Activated CD4-positive, alpha-beta T cell treated with anti-CD3 and anti-CD28 coated beads for 4 hours (primary cell): ENCODE measurements at places on chromosomes 16 and 17.

DNA sequence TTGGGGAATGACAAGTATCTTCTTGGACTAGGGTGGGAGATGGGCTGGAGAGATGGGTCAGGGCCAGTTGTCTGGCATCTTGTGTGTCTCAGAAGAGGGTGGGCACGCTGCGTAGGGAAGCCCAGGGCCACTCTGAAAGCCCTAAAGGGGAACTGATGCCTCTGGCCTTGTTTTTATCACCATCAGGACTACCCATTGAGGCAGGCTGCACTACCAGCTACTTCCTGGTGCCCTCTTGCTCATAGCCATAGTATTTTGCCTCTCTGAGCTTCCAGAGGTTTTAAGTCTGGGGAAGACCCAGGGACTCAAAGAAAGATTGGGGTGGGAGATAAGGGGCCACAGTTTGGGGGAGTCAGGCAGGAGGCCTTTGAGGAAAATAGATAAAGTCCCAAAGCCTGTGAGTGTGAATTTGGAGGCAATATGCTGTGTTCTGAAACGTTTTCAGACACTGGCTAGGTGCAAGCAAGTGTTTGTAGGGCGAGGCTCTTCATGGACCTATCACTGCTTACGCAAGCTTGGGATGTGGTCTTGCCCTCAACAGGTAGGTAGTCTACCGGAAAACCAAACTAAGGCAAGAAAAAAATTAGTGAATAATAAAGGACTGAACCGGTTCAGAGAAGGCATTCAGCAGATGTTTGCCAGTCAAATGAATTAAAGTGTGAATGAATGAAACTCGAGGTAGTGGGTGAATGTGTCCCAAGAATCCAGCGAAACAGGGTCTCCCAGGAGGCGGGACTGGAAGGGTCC, 688 bp upstream of the ITGB3 start:
- DNase-seq = no peak

GRCh38 chr17:79304884-79305283, 230.3 kb downstream of the ENGASE start:
- DNase-seq = no peak

DNA sequence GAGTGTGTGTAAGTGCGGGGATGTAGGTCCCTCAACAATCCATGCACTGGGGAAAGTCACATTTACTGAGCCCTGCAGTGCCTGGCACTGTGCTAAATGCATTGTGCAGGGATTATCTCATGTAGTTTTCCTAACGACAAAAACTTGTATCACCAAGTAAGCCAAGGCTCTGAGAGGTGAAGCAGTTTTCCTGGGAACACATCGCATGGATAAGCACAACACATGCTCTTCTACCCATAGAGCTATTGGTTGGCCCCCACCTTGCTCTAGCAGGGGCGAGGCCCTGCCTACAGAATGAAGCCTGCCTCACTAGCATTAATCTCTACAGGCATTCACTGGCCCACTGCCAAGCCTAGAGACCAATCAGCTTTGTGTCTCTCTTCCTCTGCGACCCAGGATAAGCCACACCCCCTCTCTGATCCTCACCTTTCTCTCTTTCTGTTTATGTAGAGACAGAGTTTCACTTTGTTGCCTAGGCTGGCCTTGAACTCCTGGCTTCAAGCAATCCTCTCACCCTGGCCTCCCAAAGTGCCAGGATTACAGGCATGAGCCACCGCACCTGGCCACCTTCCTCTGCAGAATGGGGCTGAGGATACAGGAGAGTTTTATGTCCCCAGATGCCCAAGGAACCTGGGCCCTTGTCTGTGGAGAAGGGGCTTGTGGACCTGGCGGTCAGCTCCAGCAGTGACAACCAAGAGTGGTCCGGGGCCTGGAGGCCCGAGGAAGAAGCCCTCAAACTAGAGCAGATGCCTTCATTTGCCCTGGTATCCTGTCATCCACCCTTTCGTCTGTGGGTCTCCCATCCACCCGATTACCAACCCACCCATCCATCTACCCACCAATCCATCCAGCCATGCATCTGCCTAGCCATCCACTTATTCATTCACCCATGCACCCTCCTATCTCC, 12.8 kb downstream of the CDH16 start:
- DNase-seq = peak; percentile 18

- no peak for DNase-seq
Observed at GRCh38 chr17:41486809-41487530, 2.7 kb downstream of the KRT36 start.

DNA sequence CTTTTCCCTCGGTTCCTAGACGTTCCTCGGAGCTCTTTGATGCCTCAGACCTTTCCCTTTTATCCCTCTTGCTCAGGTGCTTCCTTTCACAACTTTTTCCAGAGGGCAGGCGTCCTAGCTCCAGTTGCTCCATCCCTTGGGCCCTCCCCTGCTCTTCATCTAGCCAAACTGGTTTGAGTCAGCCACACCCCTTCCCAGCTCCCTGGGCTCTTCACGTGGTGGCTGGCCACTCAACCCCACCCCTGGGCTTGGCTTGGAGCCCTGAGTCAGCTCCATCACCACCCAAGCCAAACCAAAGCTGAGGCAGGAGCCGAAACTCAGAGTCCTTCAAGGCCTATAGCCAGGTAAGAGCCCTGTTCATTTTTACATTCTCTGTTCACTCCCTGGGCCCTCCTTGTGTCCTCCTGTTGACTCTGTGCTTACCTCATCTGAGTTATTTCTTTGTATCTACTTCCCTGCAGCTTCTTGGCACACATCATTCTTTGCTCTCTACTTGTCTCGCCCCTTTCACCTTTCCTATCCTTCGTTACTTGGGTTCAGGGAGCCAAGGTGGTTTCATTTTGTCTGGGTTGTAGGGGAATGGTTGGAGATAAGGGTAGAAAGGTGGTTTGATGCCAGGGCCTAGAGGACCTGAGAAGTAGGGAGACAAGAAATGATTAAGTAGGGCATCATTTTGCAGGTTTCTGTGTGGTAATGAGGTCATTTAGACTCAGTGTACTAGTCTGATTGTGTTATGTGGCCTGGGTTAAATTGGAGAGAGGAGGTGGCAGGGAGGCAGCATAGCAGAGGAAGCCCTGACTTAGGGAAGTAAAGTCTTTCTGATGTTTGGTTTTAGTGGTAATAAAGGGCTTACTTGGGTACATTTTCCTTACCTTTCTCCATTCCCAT, 7.6 kb upstream of the PHKG2 start:
- no peak for DNase-seq

GRCh38 chr16:15054357-15055140, 1.3 kb downstream of the NTAN1 start:
- DNase-seq = no peak

DNA sequence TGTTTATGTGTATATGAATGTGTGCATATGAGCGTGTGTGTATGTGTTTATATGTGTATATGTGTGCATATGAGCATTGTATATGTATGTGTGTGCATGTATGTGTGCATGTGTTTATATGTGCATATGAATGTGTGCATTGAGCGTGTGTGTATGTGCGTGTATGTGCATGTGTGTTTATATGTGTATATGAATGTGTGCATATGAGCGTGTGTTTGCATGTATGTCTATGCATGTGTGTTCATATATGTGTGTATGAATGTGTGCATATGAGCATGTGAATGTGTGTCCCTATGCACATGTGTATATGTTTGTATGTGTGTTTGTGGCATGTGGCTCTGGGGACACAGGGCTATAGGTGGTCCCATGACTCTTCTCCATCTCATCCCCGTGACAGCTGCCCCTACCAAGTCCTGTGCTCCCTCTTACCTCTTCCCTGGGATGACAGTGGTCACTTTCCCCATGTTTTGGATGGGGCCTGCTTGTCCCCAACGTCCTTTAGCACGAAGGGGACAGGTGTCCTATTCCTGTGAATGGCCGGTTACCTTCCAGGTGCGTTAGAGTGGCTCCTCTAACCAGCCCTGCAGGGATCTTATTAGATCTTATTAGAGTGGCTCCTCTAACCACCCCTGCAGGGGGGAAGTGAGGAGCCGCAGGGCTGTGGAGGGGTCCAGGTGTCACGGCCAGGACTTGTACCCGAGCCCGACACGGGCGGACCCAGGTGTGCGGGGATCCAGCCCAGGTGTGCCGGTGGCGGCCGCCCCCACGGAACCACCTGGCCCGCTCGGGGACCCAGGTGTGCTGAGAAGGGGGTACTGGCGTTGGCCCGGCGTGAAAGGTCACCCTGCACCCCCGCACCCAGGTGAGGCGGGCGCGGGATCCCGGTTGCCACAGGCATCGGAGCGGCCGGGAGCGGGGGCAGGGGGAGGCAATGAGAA, 105.6 kb downstream of the SEC14L1 start:
- no peak for DNase-seq

GRCh38 chr17:4898927-4899326, 409 bp upstream of the C17orf107 start:
- DNase-seq = peak; percentile 21

- no peak for DNase-seq
Observed at GRCh38 chr17:76820561-76820960, 47.6 kb upstream of the MGAT5B start.

DNA sequence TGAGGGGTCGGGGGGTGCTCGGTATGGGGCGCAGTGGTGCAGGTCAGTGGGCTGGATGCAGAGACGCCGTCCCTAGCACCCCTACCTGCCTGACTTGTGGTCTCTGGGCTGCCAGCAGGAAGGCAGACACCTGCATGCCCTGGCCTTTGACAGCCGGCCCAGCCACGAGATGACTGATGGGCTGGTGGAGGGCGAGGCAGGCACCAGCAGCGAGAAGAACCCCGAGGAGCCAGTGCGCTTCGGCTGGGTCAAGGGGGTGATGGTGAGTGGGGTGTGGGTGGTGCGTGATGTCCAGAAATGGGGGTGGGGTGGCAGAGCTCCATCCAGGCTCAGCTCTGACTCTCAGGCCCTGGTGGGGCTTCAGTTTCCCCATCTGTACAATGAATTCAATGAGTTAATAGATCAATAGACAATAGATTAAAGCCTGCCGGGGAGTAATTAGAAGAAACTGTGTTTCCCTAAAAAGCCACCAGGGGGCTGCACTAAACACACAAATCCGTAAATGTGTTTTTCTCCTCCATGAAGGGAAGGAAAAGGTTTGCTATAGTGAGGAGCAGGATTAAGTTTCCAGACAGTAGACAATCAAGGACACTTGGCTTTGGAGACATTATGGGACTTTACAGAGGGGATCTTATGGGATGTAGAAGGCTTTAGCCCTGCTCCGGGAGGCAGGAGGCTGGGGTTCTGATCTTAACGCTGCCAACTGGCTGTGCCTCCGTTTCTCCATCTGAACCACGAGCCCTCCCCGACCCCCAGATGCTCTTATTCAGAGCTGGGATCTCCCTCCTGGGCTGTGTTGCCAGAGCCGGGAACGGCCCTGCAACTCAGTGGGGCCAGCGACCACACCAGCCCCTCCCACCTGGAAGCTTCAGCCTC, 2.2 kb downstream of the SLC12A3 start:
- DNase-seq = peak; percentile 38

- no peak for DNase-seq
Observed at GRCh38 chr16:88524973-88525662, 45.1 kb upstream of the ZC3H18 start.

GRCh38 chr16:10534748-10535147, 45.6 kb downstream of the EMP2 start:
- DNase-seq = no peak

DNA sequence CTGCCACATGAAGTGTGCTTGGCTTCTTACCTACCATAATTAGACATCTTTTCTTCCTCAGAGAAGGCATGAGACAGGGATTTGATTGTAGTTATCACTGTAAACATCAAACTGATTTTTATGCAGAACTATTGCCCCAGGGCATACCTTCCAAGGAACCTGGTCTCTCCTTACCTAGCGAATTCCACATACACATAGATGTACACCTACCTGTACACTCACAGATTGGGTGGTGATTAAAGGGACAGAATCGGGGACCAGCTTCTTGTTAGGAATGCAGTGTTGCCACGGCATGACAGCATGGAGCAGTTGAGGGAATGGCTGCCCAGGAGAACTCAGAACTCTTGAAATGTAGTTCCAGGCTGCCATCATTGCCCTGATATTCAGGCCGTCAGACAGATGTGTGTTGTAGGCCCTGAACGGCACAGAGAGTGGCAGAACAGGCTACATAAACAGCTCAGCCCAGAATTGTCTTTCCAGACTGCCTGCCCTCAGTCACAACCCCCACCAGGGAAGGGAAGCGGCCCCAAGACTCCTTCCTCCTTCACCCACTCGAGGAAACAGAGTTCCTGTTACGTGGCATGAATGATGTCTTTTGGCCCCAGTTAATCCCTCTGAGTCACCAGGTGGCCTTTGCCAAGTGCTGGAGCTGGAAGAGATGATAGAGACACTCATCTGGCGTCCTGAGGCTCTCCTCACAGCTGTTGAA, 17.8 kb upstream of the NAGLU start:
- DNase-seq = no peak

- DNase-seq = peak; percentile 51
Observed at GRCh38 chr17:76384987-76385891, 830 bp downstream of the SPHK1 start.

DNA sequence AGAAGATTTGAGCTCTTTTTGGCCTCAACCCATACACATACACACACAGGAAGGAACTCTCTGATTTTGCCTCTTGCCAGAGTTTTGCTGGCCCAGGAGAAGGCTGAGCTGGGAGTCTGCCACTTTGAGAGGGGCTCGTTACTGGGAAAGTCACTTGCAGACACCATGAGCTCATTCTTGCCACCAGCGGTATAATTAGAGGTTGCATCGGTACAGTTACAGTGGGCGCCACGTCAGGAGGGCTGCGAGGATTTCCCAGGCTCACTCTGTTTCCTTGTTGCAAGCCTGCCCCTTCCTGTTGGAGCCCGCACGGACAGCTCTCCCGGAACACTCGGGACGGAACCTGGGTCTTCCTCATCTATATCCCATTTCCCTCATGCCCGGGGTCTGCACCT, 3.1 kb upstream of the SDK2 start:
- no peak for DNase-seq

DNA sequence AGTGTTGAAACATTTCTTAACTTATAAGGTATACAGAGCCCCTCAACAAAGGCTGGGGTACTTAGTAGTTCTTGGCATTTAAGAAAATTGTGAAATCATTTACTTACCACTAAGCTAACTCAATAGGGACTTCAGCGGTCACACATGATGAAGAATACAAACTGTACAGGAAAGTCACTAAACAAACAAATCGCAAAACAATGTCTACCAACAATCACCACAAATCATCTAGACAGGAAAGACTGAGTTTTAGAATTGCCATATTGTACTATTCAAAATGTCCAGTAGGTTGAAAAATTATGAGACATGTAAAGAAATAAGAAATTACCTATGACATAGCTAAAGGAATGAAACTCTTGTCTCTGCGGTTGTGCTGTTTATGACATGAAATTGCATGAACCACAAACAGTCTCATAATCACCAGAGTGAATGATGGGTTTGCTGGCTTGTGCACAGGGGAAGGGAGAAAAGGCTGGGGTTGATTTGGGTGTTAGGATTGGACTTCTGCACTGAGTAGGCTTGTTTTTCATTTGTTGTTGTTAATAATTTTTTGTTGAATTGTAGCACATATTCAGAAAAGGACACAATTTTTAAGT, 441.1 kb upstream of the MON1B start:
- no peak for DNase-seq

GRCh38 chr17:61255647-61256046, 144.0 kb upstream of the TBX2 start:
- no peak for DNase-seq

- no peak for DNase-seq
Observed at GRCh38 chr17:63686138-63686685, 13.7 kb downstream of the LIMD2 start.
